ENCODE measurements at places on chromosomes 16 and 17.

- DNase-seq = peak; percentile 37
Observed at GRCh38 chr17:74082886-74083285, 120.6 kb upstream of the RPL38 start.

- peak; percentile 50 for DNase-seq
Observed at GRCh38 chr17:28959471-28959871, 8.2 kb upstream of the PHF12 start.

GRCh38 chr16:35186045-35186759 is 1726.8 kb downstream of the TP53TG3F start:
- DNase-seq = no peak

DNA sequence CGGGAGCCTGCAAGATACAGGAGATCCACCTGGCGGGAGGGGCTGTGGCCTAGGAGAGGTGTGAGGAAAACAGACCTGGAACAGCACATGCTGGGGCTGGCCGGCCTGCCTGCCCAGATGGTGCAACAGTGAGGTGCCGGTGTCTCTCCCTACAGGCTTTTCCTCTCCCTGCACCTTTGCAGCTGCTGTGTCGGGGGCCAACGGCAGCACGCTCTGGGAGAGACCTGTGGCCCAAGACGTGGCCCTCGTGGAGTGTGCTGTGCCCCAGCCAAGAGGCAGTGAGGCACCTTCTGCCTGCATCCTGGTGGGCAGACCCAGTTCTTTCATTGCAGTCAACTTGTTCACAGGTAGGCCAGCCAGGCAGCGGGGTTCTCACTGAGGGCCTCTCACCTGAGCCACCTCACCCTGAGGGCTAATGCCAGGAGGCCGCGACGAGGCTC is 15.9 kb downstream of the RGS11 start:
- DNase-seq = peak; percentile 47

GRCh38 chr17:14351493-14351892 is 50.6 kb downstream of the HS3ST3B1 start:
- DNase-seq = no peak

- DNase-seq = no peak
Observed at GRCh38 chr17:79577485-79578187, 33.2 kb downstream of the RBFOX3 start.

GRCh38 chr17:76002100-76002499 is 1.4 kb downstream of the CDK3 start:
- no peak for DNase-seq

DNA sequence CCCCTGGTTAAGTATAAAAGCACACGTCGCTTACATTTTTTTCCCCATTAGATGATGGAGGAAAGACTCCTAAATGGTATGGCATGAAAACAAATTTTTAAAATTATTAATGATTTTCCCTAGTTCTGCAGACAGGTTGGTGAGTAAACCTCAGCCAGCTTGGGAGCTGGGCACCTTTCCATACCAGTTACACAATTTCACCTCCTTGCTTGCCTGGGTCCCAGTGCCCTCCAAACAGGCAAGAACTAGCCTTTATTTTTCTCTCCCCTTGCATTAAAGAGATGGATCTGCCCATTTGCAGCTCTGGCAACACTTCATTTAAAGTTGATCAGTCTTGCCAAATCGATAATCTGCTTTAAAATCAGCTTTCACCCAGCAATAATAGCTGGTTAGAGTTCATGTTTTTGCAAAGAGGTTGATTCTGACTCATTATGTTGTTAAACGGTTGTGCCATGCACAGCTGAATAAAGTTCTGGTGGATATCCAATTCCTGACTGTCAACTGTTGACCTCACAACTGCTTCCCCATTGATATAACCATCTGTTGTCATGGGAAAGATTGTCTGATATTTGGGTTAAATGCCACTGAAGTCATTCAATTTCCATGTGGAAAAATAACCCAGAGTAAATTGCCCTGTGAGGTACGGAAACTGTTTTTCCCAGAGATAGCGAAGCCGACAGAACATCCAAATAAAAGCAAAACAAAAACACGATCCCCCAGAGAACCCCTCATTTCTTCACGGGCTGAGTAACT is 1.3 kb downstream of the C17orf58 start:
- DNase-seq = peak; percentile 26

GRCh38 chr17:77125432-77125901 is 15.3 kb upstream of the SEC14L1 start:
- peak; percentile 90 for DNase-seq

GRCh38 chr17:46139432-46140210 is 53.6 kb downstream of the KANSL1 start:
- no peak for DNase-seq

- peak; percentile 94 for DNase-seq
Observed at GRCh38 chr16:31135535-31136286, at the start of gene PRSS8. TSS of gene PRSS8 (minus strand) at chr16:31135727. CDS start at chr16:31135498, 229 bp downstream.

GRCh38 chr17:78726513-78726912 is 55.6 kb downstream of the CYTH1 start:
- DNase-seq = no peak

DNA sequence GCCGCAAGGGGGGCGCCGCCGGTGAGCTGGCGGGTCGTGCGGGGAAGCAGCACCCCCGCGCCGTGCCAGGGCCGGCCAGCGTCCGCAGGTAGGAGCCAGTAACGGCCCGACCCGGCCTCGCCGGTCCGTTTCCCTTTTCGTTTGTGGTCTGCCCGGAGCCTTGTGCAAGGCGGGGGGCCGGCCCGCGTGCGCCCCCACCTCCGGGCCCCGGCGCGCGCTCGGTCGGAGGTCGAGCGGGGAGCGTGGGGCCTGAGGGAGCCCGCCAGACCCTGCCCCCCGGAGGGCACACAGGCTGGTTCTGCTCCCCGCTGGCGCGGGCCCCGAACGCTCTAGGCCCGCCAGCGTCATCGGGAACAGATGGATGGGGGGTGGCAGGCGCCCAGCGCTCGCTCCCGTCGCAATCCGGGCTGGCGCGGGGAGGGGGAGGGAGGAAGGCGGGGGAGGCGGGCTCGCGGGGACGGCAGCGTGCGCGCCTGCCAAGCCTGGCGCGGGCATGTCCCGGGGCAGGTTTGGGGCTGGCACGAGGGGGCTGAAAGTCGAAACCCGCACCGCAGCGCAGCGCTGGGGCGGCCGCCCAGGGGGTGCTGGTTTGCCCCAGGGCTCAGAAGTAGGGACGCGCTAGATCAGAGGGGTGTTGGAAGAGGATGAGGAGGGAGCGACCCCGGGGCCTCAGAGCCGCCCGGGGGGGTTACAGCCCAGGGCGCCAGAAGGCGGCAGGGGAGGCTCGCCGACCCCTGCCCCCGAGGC is 1.5 kb upstream of the GSE1 start:
- DNase-seq = peak; percentile 84

DNA sequence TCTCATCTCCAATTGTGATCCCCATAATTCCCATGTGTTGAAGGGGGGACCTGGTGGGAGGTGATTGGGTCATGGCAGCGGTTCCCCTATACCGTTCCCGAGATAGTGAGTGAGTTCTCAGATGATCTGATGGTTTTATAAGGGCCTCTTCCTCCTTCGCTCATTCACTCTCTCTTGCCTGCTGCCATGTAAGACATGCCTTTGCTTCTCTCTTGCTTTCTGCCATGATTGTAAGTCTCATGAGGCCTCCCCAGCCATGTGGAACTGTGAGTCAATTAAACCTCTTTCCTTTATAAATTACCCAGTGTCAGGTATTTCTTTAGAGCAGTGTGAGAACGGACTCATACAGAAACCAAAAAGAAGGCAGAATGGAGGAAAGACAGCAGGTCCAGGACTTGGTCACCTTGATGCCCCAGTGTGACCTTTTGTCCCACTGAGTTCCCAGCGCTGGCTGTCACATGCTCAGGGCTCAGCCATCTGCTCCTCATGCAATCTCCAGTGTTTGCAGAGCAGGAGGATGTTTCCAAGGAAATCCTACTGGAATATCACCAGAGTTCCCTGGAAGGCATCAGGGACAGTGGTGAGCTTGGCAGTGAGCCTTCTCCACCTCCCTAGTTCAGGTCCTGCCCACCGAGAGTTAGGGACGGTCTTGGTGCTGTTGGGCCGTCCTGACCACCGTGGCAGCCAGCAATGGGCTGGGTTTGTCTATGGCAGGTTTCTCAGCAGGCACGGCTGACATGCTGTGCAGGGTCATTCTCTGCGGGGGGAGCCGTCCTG is 96.7 kb downstream of the SEC14L1 start:
- no peak for DNase-seq

GRCh38 chr16:29729116-29729521 is 16.7 kb downstream of the C16orf54 start:
- no peak for DNase-seq
